ENCODE measurements at places on chromosomes 11 and 22. TPM values are rescaled to one million over a fixed set of nuclear protein-coding genes. Genes with fewer than 3 reads are reported as not detected.

Gene TRPC6
- 43.8 TPM for total RNA-seq

Gene PMM1
- 49.8 TPM for total RNA-seq

Gene RIMBP3B
- 0.59 TPM for total RNA-seq

Gene USP2
- 0.24 TPM for total RNA-seq

Gene MYOD1
- total RNA-seq: not detected

Gene SCO2
- total RNA-seq: not detected

Gene BET1L
- 59.3 TPM for total RNA-seq

Gene KDELR3
- total RNA-seq: 39.3 TPM

Gene ANO9
- not detected for total RNA-seq

Gene C11orf91
- total RNA-seq: 0.75 TPM

Gene FOLR1
- total RNA-seq: not detected

Gene CCDC87
- total RNA-seq: 0.39 TPM

Gene OR52N4
- not detected for total RNA-seq

DNA sequence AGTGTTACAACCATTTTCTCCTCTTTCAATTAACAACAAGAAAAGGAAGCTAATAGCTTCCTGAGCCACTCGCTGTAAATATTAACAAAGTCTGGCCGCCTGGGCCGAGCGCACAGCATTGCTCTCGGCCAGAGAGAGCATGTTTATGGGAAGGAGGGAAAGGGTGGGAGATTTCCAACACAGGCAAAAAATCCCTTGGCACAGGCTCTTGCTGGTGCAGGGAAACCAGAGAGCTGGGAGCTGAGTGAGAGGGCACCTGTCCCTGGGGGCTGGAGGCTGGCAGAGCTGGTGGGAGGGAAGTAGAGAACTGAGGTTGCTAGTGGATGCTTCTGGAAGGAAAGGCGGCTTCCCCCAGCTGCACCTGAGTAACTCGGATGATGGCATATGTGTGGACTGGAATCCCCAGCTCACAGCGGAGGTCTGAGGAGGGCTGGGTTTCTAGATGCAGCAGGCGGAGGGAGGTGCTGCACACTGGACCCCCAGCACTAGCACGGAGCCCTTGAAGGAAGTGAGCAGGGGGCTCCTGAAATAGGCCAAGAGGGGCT is 59.6 kb downstream of the FLRT1 start:
- peak overlapping the region; percentile 65 for H3K27ac ChIP-seq
- no peaks in the 10 kb centered on the region for H3K27me3 ChIP-seq
- DNase-seq: no peak
- no peak overlapping the region for H3K4me3 ChIP-seq

GRCh38 chr11:24496736-24497725 is at the start of gene LUZP2:
Gene LUZP2, plus strand, starts transcription at chr11:24497053.
- DNase-seq: peak; percentile 84
- H3K27ac ChIP-seq: peak within 1 kb of the TSS; percentile 15
- H3K4me3 ChIP-seq: peak within 1 kb of the TSS; percentile 85
- H3K27me3 ChIP-seq: peaks cover 33% of the 10 kb centered on the region
- no peaks in the 10 kb centered on the region for H3K36me3 ChIP-seq
- peaks cover 13% of the 10 kb centered on the region for H3K4me1 ChIP-seq

DNA sequence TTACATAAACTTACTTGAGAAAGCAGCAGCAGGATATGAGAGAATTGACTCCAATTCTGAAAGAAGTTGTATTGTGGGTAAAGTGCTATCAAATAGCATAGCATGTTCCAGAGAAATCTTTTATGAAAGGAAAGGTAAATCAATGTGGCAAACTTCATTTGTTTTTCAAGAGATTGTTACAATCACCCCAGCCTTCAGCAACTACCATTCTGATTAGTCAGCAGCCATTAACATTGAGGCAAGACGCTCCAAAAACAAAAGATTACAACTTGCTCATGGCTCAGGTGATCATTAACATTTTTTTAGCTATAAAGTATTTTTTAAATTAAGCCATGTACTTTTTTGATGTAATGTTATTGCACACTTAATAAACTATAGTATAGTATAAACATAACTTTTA is 357.2 kb downstream of the TMEM135 start:
- H3K27me3 ChIP-seq: peaks cover 10% of the 10 kb centered on the region
- no peaks in the 10 kb centered on the region for H3K4me1 ChIP-seq
- H3K4me3 ChIP-seq: no peak overlapping the region
- no peaks in the 10 kb centered on the region for H3K36me3 ChIP-seq

DNA sequence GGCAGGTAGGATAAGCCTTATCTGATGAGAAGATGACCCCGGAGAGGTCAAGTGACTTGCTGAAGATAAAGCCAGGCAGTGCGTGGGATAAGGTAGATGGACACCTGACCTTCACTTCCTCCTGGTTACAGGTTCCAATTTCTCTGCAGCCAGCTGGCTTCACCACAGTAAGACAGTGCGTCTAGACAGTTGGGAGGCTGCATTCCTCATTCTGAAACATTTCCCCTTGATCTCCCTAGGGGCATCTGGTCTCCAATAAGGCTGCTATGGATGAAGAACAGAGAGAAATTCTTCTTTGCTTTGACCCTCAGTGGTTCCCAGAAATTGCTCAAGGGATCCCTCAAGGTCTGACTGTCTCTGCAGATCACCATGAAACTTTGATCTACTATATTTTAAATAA is 211.3 kb downstream of the MYO18B start:
- DNase-seq: no peak
- no peaks in the 10 kb centered on the region for H3K4me1 ChIP-seq
- H3K27me3 ChIP-seq: peaks cover 2% of the 10 kb centered on the region
- H3K4me3 ChIP-seq: no peak overlapping the region
- no peaks in the 10 kb centered on the region for H3K36me3 ChIP-seq

DNA sequence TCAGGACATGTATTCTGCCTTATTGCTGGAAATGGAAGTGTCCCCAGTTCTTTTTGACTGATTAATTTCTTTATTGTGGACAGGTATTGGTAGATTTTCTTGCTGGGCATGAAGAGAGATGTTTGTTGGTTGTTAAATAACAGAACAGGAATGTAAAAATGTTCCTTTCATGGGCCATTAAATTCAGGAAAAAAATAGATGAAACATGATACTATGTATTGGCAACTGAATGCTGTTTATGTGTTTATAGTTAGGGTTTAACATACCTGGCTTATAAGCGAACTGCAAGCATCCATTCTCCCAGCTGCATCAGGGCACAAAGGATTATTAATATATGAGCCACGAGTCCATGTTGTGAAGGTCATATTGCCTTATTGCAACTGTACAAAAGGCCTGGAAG is 368.5 kb downstream of the NELL1 start:
- no peak overlapping the region for H3K27ac ChIP-seq
- no peaks in the 10 kb centered on the region for H3K27me3 ChIP-seq
- DNase-seq: no peak
- H3K4me3 ChIP-seq: no peak overlapping the region
- no peaks in the 10 kb centered on the region for H3K4me1 ChIP-seq

GRCh38 chr11:2129699-2130366 is 9.4 kb downstream of the IGF2 start:
- no peak for DNase-seq
- no peak overlapping the region for H3K4me3 ChIP-seq
- H3K36me3 ChIP-seq: peaks cover 17% of the 10 kb centered on the region
- peaks cover 2% of the 10 kb centered on the region for H3K4me1 ChIP-seq

DNA sequence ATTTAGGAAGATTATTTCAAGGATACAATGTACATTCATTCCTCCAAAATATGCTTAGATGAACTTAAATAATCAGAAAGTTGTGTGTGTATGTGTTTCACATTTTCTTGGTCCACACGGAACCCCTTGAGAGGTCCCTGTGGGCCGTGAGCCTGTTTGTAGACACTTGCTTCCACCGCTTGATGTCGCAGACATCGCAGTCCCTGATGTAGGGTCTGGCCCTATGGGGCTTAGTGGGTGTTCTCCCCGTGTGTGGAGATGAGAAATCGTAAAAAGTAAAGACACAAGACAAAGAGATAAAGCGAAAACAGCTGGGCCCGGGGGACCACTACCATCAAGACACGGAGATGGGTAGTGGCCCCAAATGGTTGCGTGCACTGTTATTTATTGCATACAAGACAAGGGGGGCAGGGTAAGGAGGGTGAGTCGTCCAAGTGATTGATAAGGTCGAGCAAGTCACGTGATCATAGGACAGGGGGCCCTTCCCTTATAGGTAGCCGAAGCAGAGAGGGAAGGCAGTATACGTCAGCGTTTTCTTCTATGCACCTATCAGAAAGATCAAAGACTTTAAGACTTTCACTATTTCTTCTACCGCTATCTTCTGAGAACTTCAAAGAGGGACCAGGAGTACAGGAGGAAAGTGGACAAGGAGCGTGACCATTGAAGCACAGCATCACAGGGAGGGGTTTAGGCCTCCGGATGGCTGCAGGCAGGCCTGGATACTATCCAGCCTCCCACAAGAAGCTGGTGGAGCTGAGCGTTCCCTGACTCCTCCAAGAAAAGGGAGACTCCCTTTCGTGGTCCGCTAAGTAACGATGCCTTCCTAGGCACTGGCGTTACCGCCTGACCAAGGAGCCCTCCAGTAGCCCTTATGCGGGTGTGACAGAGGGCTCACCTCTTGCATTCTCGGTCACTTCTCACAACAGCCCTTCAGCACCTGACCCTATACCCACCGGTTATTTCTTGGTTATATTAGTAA is 1.2 kb upstream of the APOBEC3C start:
- no peak overlapping the region for H3K4me3 ChIP-seq
- no peaks in the 10 kb centered on the region for H3K36me3 ChIP-seq
- H3K27me3 ChIP-seq: no peaks in the 10 kb centered on the region
- no peak for DNase-seq
- H3K4me1 ChIP-seq: peaks cover 17% of the 10 kb centered on the region
- H3K27ac ChIP-seq: no peak overlapping the region

- peaks cover 2% of the 10 kb centered on the region for H3K27me3 ChIP-seq
- DNase-seq: no peak
- H3K4me1 ChIP-seq: no peaks in the 10 kb centered on the region
- H3K4me3 ChIP-seq: no peak overlapping the region
Observed at GRCh38 chr11:131422496-131422895, 52.1 kb downstream of the NTM start.

DNA sequence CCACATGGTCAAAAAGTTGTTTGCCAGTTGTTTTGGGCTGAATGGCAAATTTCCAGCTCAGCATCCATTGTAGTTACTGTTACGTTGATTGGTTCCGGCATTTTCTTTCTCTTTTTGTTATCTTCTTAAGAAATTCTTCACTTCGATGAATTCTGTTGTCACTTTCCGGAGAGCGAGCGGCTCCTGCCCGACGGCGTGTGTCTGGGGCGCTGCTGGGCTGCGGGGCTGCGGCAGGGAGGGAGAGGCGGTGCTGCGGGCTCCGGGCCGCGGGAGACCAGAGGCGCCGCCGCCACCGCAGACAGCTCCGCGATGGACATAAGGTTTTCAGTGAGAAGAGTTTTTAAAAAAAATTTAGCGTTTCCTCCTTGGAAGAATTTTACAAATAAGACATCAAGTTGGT is 117.4 kb downstream of the RRM1 start:
- peaks cover 48% of the 10 kb centered on the region for H3K27me3 ChIP-seq
- H3K27ac ChIP-seq: no peak overlapping the region
- H3K4me3 ChIP-seq: no peak overlapping the region
- no peaks in the 10 kb centered on the region for H3K36me3 ChIP-seq
- no peak for DNase-seq

DNA sequence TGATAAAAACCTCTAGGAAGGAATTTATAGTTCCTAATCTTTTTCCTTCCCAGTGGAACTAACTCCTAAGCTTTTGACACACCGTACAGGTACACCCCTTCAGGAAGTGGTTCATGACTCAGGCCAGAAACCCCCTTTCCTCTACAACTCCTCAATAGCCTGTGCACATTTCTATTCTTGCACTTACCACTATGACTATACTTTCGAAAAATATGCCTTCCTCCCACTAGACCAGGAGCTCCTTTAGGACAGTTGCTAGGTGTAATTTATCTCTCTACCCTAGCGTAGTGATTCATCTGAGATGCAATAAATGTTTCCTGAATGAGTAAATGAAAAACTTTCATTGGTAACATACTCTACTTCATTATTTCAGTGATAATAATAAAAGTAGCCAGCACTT is 14.5 kb downstream of the MAP6 start:
- H3K4me1 ChIP-seq: no peaks in the 10 kb centered on the region
- H3K4me3 ChIP-seq: no peak overlapping the region
- H3K27ac ChIP-seq: no peak overlapping the region
- H3K36me3 ChIP-seq: no peaks in the 10 kb centered on the region
- peaks cover 55% of the 10 kb centered on the region for H3K27me3 ChIP-seq

DNA sequence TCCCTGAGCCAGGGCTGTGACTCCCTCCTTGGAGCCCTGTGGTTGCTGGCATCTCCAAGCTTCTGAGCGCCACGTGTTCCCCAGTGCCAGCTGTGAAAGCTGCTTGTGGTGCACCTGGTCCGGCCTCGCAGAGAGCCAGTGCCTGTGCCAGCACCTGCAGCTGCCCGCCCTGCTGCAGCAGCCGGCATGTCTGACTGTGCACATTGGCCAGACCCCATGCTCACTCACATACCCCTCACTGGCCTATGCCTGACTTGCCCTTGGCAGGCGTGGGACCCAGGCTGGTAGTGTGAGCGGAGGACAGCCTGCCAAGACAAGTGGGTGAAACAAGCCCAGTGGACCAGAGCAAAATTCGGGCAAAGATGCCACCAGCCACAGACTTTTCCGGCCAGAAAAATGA is 9.8 kb downstream of the MRPL48 start:
- no peaks in the 10 kb centered on the region for H3K27me3 ChIP-seq
- no peak overlapping the region for H3K4me3 ChIP-seq
- peaks cover 4% of the 10 kb centered on the region for H3K36me3 ChIP-seq
- no peak overlapping the region for H3K27ac ChIP-seq
- DNase-seq: no peak
- H3K4me1 ChIP-seq: peaks cover 3% of the 10 kb centered on the region

DNA sequence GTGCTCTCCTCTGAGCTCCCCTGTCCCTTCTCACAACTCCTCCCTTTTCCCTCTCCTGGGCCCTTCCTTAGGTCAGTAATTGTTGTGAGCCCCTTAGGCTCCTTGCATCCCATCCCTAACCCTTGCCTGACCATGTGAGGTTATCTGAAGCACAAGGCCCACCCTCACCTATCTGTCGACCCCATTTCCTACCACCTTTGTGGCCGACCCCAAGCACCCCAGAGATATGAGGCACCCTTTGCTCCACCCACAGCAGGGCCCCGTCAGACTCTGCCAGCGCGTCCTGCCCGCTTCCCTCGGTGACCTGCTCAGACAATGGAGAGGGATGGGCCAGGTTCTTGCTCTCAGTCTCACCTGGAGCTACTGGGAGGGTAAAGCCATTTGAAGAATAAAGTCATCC is 1.3 kb downstream of the GNG3 start:
- DNase-seq: no peak
- peaks cover 50% of the 10 kb centered on the region for H3K4me1 ChIP-seq
- peak overlapping the region; percentile 80 for H3K4me3 ChIP-seq
- H3K27ac ChIP-seq: peak overlapping the region; percentile 100

DNA sequence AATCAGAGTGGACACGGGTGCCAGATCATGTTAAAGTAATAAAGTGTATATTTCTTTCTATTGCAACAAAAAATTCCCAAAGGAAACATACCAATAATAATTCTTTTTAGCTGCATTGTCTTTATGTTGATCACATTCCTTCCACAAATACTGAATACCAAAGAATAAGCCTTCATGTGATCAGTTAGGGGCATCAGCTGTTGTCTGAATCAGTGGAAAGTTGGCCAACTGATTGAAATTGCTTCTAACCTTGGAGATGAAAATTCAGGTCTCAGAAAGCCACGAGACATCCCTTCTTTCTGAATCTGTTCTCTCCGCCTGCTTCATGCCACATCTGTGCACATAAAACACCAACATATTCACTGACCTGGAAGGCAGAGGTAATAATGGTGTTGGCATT is 785.2 kb downstream of the KCNA4 start:
- H3K4me3 ChIP-seq: no peak overlapping the region
- no peaks in the 10 kb centered on the region for H3K36me3 ChIP-seq
- H3K27ac ChIP-seq: no peak overlapping the region
- no peak for DNase-seq
- no peaks in the 10 kb centered on the region for H3K4me1 ChIP-seq

- no peaks in the 10 kb centered on the region for H3K27me3 ChIP-seq
- H3K36me3 ChIP-seq: no peaks in the 10 kb centered on the region
- no peaks in the 10 kb centered on the region for H3K4me1 ChIP-seq
- no peak overlapping the region for H3K4me3 ChIP-seq
Observed at GRCh38 chr11:41866525-41866924, 407.1 kb upstream of the LRRC4C start.
